ENCODE measurements at places on chromosomes 11 and 22. TPM values are rescaled to one million over a fixed set of nuclear protein-coding genes. Genes with fewer than 3 reads are reported as not detected.

ST13 gene
- total RNA-seq, result 138 TPM

DNA sequence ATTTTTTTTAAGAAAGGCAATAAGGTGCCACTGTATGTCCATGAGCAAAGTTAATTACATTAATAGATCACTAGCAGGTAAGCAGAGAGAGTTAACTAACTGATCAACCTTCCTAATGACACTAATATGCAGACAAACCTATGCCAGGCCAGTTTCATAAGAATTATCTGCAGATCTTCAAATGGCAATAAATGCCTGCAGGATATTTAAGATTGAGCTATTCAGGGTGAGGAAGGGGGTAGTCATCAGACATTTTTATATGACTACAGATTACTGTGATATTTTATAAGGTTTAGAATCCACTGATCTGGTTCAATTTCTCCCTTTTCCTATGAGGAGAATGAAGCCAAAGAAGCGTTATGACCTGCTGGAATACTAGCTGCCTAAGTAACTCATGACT lies 30.2 kb downstream of the CARD18 start:
- no peaks in the 10 kb centered on the region for H3K27me3 ChIP-seq
- peaks cover 12% of the 10 kb centered on the region for H3K4me1 ChIP-seq

GRCh38 chr11:108754901-108755625 lies 90.2 kb downstream of the DDX10 start:
- no peak overlapping the region for H3K27ac ChIP-seq
- H3K36me3 ChIP-seq, result no peaks in the 10 kb centered on the region
- H3K4me3 ChIP-seq, result no peak overlapping the region

DNA sequence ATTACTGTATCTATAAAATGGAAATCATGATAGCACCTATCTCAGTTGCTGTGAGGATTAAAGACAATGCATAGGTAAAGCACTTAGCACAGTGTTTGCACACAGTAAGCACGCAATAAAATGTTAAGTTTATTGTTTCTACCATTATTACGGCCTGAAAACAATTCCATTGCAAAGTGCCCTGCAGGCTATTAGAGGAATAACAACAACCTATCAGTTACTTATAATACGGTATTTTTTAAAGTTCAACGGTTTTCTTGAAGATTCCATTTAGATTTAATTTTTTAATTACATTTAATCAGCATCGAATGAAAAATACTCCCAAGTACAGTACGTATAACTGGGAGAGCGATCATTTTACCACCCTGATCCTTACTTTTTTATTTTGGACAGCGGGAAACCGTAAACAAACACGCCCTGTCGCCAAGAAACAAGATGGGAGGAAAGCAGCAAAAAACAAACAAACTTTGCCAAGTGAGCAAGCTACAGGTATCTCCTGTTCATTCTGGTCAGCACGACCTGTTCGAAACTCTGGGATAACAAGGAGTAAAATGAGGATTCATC lies 893 bp downstream of the SLC36A4 start:
- peak overlapping the region; percentile 96 for H3K27ac ChIP-seq
- H3K4me3 ChIP-seq, result peak overlapping the region; percentile 60

DNA sequence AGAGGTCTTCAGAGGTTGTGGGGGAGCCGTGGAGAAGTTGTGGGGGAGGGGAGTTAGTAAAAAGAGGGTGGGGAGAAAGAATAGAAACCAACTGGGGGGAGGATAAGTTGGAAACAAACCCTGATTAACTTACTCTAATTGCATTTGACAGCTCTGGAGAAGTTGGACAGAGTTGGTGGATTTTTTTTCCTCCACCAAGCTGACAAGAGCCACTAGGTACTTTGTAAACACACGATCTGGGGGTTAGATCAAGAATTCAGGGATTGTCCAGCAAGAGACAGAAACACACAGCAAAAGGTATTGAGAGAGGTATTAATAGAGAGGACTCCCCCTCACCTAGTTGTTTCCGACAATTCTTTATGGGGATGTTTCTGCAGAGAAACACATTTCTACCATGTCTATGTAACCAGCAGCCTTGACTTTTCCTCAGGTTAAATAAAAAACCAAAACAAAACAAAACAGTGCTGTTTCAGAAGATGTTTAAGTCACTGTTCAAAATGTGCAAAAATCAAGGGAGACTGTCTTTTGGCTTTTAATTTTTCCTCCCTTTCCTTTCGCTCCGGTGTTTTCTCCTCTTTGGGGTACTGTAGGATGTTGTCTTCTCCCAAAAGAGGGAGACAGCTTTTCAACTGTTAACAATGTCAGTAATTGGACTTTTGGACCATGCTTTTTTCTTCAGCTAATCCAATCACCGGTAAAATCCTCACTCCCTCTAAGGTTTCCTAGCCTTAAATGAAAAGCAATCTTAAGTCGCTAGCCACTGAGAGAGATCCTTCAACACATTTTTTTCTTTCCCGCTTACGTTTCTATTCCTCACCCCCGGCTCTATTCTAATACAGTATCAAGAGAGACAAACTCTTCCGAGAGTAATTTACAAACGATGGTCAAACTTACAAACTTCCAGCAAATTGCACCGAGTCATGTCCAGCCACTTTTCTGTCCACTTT lies 708 bp downstream of the MAML2 start:
- H3K27me3 ChIP-seq, result no peaks in the 10 kb centered on the region
- peak overlapping the region; percentile 85 for H3K27ac ChIP-seq
- H3K4me1 ChIP-seq, result peaks cover 40% of the 10 kb centered on the region
- no peak for DNase-seq
